Stimulated activated CD8-positive, alpha-beta memory T cell treated with anti-CD3 and anti-CD28 coated beads, Interleukin-15, amount 100 ng/mL, for 1 hour (primary cell): ENCODE measurements at places on chromosomes 6 and 20.

GRCh38 chr6:77089776-77090175, 373.5 kb downstream of the HTR1B start:
- DNase-seq = no peak

DNA sequence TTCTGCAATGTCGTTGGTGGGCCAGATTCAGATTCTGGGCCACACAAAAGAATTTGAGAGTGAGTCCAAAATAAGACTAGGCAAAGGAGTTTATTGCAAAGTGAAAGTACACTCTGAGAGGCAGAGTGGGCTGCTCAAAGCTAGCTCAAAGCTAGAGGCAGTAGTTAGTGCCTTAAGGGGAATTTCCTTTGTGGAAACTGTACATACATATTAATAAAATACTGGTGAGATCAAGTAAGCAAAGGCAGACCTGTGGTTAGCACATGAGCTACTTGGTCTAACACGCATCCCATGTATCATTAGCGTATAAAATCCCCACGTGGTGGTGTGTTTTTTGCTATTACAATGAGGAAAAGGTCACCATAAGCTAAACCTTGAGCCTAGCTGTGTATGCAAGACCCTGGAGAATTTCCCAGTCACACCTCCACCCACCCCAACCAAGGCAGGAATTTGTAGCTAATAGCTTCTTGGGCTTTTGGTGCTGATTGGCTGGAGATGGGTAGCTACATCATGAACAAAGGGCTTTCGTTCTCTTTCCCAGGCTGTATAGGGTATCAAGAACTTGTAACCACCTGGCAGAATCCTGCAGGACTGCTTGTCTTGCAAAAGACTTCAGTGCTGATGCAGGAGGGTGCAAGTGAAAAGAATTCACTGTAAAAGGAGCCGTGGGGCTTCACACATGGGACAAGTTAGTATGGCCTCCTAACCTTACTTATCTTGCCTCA, 14.7 kb upstream of the TRIM26 start:
- no peak for DNase-seq

DNA sequence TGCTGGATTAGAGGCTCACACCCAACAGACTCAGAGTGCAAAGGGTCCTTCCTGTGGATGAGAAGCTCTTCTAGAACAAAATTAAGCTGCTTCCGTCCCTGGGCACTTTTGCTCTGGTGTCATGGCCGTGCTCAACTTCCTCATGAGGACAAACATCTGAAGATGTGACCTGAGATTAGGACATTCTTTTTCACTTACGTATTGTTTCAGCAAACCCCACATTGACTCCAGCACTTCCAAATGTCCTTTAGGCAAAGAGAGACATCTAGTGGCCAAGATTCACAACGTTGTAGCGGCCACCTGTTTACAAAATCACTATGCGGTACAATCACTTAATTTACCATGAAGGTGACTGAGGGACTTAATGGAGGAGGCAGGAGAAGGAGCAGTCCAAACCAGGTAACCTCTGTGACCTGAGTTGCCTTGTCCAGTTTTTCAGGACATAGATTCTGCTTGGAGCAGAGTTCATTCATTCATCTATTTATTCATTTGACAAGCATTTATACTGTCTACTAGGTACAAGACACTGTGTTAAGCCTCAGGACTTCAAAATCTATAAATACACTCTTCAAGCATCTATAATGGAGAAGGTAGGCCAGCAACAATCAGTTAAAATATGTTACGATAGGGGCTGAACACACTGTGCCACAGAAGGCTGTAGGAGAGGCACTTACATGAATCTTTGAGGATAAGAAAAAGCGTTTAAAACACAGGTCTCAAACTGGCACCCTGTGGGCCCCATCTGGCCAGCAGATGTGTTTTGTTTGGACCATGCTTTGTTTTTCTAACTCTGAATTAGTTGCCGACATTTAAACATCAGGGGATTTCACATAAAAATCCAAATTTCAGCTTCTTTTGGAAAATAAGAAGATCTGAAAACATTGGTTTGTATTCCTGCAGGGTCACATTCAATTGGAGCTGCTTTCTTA, 5.6 kb upstream of the ADGRF1 start:
- DNase-seq = no peak

- no peak for DNase-seq
Measured at GRCh38 chr6:95879856-95880255, 135.9 kb upstream of the FUT9 start.

- DNase-seq = no peak
Measured at GRCh38 chr20:3751305-3751674, 16.3 kb downstream of the ADISSP start.

- no peak for DNase-seq
Measured at GRCh38 chr6:49787176-49787575, at the start of gene PGK2. PGK2 (minus strand) TSS chr6:49787285; CDS start chr6:49787187, 98 bp downstream.

DNA sequence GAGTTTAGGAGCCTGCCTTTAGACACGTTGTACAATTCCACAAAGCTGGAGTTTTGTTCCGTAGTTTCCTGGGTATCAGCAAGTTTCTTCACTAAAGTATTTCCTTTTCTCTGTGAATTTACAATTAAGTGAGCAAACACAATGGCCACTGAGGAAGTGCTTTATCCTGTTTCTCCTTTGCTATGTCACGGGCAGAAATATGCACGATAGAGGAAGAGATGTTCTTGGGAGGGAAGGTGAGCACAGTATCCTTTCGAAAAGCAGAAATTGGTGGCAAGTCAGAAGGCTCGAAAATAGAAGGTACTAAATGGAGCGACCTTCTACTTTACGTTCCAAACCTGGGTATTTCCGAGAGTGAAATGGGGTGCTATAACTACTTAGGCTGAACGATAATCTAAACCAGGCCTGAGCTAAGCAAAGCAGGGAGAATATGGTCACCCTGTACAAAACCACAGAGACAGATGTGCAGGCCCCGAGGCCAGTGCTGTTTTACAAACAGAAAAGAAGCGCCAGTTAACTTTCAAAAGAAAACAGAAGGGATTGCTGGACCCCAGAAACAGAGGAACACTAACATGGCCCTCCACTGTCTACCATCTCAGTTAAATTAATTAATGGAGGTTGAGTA, 259.6 kb downstream of the TBC1D7 start:
- no peak for DNase-seq

DNA sequence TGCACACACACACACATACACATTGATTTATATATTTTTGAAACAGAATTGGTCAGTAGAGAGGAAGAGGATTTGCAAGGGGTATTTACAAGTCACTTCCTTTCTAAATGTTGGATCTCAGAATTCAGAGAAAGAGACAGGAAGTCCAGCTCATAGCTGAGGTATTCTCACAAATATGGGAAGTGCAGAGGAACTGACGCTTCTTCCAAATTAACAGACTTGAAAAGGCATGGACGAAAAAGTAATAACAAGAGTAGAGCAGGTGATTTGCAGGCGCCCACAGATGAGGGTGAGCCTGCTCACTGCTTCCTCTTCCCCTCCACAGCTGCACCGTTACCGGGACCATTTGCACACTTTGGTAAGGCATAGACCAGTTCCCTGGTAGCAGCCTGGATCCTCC, 246.4 kb downstream of the PHACTR1 start:
- no peak for DNase-seq

DNA sequence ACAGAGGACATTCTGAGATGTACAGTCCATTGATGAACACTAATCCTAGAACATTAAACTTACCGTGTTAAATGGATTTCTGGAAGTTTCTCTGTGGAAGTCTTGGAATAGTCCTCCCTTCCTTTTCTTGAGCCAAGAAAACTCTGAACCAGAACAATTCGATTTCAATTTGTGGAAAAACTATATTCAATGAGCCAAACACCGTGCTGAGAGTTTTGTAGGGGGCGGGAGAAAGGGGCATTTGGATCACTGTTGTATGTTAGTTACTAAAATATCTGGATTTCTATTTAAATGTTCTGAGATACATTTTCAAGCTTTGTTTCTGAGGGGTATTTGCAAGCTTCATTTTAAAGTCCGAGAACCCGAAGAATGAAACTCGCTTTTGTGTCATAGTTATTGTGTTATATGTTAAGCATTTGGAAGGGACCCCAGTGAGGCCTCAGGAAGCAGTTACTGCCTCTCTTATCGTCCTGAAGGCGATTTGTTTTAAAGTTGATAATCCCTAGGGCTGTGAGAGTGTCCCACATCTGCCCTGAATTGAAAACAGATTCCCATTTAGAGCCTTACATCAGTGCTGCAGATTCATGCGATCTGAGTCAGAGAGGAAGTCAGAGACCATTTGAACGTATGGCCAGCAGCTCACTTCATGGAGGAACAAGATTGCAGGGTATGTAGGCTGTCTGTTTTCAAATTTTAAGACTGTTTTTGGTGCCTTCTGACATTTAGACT, 70.8 kb upstream of the SASH1 start:
- no peak for DNase-seq

DNA sequence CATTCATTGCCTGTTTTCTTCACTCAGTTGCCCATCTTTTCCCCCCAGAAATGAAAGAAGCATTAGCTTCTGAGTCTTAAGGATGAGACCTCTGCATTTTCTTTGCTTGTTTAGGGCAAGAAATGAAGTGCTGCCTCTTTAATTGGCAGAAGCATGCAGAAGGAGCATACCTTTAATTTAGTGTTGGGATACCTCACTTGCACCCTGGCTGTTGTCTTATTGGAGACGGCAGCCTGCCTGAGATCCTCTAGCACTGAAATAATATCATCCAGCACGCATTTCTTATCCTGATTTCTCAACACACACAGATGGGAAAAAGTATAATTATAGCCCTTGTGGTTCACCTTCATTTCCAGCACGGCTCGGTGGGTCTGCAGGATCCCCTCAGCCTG, 43.1 kb downstream of the PTCHD4 start:
- DNase-seq = no peak

DNA sequence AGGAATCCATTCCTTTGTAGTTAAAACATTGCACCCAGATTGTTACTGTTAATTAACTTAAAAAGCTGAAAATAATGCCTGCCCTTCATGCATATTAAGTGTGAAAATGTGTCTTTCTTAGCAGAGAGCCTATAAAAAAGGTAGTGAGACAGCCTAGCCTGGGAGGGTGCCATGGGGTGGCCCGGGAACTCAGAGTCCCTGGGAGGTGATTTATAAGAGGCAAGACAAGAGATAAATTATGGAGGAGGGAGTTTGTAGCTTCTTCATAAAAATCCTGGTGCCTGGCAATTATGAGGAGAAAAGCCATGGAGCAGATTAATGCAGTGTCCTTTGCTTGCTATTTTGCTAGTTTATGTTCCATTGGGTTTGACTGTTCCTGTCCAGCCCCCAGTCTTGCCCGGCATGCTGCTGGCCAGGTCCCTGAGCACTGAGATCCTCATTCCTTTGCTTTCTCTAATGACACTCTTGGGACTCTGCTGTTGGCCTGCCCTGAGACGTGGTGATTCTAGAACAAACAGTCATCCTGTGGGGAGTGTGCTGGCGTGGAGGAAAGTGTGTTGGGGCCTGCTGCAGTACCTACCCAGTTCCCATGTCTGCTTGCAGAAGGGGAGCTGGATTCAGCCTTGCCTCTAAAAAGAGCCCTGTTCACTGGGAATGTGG, 4.2 kb downstream of the MLN start:
- no peak for DNase-seq

DNA sequence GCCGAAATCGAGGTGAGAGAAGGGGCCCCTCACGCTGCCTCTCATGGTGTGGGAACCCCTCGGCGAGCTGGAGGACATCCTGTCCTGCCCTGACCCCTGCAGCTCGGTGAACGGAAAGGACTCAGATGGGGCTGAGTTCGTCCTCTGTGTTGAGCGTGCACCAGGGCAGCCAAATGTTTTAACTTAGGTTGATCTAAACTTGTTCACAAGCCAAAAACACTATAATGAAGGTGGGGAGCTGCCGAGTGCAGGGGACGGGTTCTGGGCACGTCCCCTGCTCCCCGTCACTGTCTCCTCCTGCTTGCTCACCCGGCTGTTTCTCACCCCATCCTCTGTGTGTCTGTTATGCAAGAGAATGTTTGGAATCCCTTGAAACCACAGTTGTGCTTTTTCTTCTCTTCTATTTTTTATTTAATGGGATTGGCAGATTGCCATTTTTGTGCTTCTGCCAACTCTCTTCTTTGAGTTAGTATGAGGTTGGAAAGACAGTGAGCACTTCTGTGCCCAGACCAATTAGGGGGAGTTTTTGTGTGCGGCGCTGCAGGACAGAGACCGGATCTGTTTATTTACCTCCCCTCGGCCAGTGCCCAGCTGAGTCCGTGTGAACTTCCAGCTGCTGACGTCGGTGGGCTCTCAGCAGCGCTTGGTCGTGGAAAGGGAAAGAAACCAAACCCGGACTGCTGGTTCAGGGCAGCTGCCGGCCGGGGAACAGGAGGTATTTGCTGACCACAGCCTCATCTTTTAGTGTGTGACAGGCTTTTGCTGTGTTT, 158.1 kb downstream of the DTNBP1 start:
- no peak for DNase-seq

DNA sequence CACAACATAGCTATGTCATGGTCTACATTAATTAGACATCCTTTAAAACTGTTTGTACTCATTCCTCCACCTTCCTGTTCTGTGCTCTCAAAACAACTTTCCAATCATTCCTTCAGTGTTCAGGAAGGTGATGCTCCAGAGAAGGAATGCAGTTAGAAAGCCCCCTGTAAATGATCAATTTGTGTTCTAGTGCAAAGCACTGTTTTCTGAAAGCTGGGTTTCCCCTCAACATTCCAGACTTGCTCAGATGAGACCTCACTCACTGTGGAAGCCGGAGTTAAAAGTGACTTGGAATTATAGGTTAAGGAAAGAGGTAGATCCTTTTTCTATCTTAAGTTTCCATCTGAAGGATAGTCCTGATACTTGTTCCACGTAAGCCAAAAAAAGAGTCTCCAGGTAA, 95.9 kb downstream of the BMP2 start:
- DNase-seq = no peak

DNA sequence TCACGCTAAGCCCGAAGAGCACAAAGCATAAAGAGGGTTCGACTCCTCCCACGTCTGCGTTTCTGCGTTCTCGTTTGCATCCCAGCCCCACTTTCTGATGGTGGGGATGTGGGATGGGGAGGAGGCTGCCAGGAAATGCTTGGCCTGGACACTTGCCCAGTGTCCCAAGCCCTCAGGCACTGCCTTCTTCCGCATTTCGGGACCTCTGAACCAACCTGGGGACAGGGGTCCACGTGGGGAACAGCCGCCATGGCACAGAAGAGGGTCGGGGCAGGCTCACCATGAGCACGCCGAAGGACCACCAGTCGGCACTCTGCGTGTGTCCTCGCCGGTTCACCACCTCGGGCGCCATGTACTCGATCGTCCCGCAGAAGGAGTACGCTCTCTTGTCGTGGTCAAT, 88.2 kb downstream of the RAMACL start:
- DNase-seq = no peak
